A172 (cell line): ENCODE measurements at places on chromosomes 16 and 17. TPM values are rescaled to one million over a fixed set of nuclear protein-coding genes. Genes with fewer than 3 reads are reported as not detected.

Gene METTL26
- total RNA-seq: 126 and 150 TPM in 2 replicates

Gene GP1BA
- total RNA-seq: 0.17 TPM in 1 of 2 replicates, not detected in the other

Gene RGS9
- 0.28 and 2.0 TPM in 2 replicates for total RNA-seq

Gene CDH13
- total RNA-seq: 99.0 and 158 TPM in 2 replicates

Gene MAF
- 0.12 TPM in 1 of 2 replicates, not detected in the other for total RNA-seq

Gene SOST
- total RNA-seq: 0.07 and 0.24 TPM in 2 replicates

Gene PDPK1
- total RNA-seq: 15.1 and 21.1 TPM in 2 replicates

Gene TEKT5
- total RNA-seq: not detected in 2 replicates

Gene TMEM238L
- not detected in 2 replicates for total RNA-seq

Gene TM4SF5
- not detected in 2 replicates for total RNA-seq

Gene MMP25
- 0.53 and 1.6 TPM in 2 replicates for total RNA-seq

Gene SLC52A1
- total RNA-seq: 0.05 and 0.16 TPM in 2 replicates

DNA sequence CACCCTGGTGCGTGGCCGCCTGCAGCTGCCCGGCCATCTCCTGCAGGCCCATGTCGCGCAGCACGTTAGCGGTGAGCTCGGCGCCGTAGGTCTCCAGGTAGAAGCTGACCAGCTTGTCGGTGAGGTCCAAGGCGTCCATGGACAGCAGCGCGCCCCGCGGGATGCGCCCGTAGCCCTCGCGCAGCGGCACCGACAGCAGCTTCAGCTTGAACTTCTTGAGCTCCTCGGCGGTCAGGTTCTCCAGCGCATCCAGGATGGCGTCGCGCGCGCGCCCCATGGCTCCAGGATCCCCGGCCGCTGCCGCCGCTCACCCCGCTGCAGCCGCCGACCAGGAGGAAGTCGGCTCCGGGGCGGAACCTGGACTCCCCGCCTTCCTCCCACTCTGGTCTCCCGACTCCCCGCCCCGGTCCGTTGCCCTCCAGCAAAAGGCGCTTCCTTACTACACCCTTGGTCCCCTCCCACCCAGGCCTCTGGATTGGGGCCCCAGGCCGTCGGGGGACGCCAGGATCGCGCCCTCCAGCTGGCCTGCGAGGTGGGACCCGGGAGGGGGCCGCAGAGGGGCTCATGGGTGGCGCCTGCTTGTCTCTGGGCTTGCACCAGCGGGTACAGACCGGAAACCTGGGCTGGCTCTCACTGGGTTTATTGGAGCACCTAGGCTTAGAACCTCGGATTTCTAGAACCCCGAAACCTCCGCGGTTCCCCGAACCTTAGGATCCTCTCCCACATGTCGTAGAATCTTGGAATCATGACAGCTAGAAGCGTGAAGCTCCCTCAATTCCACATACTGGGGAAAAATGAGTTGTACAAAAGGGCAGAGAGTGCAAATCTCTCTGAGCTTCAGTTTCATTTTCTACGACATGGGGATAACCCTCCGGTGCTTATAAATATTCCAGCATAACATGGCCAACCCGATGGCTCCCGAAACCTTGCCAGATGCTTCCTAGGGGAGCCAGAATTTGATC, at the start of gene PYCARD:
Gene PYCARD, minus strand, starts transcription at position 347 of the 962 bp plus-strand sequence. Its CDS starts 70 bp downstream, at position 277.
- DNase-seq: no peak

- no peak for DNase-seq
These were observed 435.5 kb downstream of the CA10 start for GRCh38 chr17:51722994-51723393.

- DNase-seq: no peak
These were observed 281.7 kb upstream of the ZFHX3 start for GRCh38 chr16:73329358-73330286.

- no peak for DNase-seq
These were observed 5.9 kb upstream of the ALKBH5 start for GRCh38 chr17:18177722-18178121.

DNA sequence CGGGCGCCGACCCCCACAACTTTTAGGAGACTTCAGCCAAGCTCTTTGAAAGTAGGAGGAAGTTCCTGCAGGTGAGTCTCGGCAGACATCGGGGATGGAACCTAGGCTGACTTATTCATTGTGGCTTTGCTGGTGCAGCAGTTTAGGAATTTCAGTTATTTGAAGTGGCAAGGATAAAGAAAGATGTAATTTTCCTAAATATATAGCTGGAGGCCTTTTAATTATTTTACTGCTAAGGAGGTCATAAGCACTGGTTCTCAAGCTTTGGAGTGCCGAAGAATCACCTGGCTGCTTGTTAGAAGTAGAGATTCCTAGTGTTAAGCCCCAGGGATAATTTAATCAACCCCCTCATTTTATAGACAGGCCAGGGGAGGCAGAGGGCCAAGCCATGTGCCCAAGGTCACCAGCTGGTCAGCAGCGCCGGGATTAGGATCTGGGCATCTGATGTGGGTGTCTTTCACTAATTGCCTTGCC, 28.9 kb upstream of the BCAR1 start:
- DNase-seq: no peak

GRCh38 chr16:13999895-14000425, 71.2 kb upstream of the MRTFB start:
- DNase-seq: no peak

- DNase-seq: peak; percentile 81
These were observed 21.0 kb upstream of the AGRP start for GRCh38 chr16:67504031-67505021.

DNA sequence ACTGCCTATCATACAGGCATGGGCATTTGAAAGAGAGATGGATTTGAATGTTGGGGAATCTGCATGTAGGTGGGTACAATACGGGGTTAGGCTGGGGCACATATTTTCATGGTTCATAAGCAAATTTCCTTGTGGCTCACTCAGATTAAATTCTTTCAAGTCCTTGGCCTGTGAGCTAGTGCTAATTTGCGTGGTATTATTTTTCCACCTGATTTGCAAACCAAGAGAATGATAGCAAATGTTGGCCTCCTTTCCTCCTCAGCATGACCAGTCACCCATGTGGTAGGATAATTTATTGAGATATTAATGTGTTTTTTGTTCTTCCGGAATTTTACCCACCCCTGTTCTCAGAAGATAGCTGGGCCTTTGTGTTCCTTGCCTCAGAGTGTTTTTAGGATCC, 22.9 kb downstream of the FAM20A start:
- no peak for DNase-seq

GRCh38 chr17:76140661-76141211, 309 bp downstream of the FOXJ1 start:
- no peak for DNase-seq

DNA sequence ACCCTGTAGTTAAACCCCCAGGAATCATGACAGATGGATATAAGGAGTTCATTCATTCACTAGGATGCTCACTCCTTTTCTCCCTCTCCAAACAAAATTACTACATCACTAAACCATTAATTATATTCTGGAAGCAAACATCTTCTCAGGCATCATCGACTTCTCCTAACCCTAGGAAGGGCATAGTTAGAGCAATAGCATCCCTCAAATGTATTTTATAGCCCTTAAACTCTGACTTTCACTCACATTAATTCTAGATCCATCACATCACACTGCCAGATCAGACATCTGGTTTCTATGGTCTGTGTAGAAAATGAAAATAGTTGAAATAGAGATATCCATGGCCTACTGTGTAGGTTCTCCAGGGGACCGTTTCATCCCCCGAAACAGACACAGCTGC, 143.9 kb downstream of the HS3ST3A1 start:
- DNase-seq: no peak

- no peak for DNase-seq
These were observed 50.9 kb downstream of the ZFPM1 start for GRCh38 chr16:88503771-88504488.

DNA sequence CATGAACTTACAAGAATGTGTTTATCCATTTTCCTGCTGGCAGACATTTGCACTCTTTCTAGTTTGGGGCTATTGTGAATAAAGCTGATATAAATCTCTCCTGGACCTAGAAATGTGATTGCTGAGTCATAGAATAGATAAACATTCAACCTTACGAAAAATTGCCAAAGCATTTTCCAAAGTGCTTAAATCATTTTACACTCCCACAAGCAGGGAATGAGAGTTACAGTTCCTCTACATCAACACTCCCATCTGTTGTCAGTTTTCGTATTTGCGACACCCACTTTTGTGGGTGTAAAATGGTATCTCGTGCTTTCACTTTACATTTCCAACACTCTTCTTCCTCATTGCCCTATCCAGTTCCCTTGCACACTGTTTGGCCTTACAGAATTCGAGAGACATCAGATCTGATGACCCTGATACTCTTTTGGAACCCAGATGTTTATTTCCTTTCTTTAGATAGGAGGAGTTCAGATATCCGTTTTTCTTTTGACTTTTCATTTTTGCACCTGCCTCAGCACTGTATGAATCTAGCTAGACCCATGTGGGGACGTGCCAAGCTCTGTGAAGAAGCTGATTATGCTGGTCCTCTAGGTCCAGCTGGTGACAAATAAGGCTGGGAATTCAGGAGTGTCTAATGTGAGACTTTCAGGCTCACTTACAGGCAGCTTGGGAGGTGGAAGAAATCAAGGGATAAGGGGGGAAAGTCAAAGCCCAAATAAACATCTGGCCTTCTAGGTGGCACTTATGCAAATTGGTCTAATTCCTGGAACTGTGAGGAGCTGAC, 14.0 kb downstream of the SOX9 start:
- peak; percentile 45 for DNase-seq

GRCh38 chr17:28033972-28034714, 8.3 kb upstream of the NLK start:
- peak; percentile 95 for DNase-seq

DNA sequence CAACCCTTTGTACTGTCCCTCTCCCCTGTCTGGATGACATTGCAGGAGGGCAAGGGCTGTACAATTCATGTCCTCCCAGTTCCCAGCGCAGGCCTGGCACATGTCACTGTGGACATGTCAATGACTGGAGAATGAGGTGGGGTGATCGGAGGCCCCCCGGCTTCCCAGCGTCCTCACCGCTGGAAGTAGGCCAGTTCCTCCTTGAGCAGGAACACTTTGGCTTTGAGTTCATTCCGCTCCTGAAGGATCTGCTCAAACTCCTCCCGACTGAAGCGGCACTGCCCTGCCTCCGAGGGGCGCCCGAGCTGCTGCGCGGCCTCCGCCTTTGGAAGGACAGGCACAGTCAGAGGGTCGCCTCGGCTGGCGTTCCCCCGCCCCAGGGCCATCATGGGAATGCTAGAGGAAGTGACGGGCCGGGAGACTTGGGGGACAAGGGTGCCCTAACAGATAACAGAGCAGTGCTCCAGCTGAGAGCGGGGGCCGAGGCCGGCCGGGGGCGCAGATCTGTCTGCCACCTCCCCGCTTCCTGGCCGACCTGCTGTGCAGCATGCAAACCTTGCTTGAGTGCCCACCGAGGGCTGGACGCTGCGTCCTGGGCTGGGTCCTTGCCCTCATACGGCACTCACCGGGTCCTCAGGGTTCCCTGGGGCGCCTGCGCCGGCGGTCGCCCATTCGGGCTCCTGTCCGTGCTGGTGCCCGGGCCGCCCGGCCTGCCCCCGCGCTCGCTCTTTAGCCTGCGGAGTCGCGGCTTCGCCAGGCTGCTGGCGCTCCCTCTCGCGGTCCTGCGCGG, 1.3 kb downstream of the RILP start:
- DNase-seq: no peak

- no peak for DNase-seq
These were observed 44.2 kb downstream of the RPTOR start for GRCh38 chr17:80588702-80589383.

DNA sequence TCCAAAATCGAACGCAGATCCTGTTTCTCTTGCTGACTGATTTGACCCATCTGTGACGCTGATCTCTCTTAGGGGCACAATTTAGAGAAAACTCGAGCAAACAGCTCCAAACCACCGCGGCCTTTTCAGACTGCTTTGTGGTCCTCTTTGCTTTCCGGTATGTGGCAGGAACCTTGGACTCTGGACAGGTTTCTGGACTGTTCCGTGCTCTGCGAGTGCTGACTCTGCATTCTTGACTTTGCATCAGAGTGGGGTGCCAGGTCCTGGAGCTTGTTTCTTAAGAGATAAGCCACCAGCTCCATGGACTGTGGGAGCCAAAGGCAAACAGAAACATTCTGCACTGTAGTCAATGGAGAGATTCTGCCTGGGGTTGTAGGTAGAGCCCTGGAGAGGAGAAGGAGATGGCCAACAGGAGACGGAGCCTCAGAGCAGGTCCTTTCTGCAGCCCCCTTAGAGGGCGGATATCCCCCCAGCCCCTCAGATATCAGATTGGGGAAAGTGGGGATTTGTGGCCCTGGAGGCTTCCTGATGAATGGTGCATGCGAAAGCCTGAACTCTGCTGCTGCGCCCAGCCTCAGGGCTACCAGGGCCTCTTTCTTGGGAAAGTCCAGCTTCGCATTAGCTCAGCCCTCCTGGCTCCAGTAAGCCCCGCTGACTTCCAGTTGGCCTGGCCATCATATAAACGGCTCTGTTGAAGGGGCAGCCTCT, 65.6 kb downstream of the WIPI1 start:
- DNase-seq: no peak

- no peak for DNase-seq
These were observed 62.5 kb downstream of the N4BP1 start for GRCh38 chr16:48547530-48547929.

GRCh38 chr17:77245162-77245926, 104.6 kb downstream of the SEC14L1 start:
- no peak for DNase-seq
